Stimulated activated CD8-positive, alpha-beta memory T cell treated with anti-CD3 and anti-CD28 coated beads, Interleukin-7, amount 100 ng/mL, for 4 hours (primary cell): ENCODE measurements at places on chromosomes 5 and 9.
A peak's percentile ranks its signal among the peaks of the same experiment; 100 is the strongest.

- no peak for DNase-seq
These were observed 93.2 kb downstream of the ZNF354C start for GRCh38 chr5:179153341-179153901.

GRCh38 chr5:62475072-62475471 is 62.5 kb downstream of the IPO11 start:
- DNase-seq: no peak

- no peak for DNase-seq
These were observed 150.1 kb downstream of the KDM4C start for GRCh38 chr9:6907772-6908381.

DNA sequence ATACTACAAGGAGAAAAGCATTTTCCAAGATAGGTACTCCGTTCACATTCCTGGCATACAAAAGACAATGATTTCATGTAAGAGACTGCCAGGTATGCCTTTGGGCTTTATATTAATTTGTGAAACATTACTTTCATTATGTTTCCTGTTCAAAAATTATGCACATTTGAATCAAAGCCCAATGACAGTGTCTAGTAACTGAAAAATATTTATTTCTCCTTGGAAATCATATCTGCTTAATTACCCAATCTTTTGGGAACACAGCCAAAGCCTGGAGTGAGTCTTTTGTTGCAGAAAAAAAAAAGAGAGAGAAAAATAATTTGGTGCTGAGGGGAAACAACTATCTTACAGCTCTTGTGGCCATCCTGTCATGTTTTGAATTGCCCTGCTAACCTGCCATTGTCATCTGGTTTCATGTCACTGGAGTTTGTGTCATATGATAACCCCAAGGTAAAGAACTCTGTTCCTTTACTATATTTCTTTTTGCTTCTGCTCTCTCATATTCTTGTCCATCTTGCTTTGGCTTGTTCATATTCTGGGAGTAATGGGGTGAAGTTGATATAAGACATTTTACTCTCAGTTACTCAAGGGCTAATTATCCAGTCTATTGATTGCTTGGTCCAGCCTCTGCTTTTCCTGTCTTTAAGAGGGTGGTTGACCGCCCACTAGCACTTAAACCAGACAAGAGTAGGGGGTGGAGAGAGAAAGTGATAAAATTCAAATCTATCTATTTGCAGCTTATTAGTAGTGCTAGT is 238.3 kb upstream of the NUDT12 start:
- no peak for DNase-seq

DNA sequence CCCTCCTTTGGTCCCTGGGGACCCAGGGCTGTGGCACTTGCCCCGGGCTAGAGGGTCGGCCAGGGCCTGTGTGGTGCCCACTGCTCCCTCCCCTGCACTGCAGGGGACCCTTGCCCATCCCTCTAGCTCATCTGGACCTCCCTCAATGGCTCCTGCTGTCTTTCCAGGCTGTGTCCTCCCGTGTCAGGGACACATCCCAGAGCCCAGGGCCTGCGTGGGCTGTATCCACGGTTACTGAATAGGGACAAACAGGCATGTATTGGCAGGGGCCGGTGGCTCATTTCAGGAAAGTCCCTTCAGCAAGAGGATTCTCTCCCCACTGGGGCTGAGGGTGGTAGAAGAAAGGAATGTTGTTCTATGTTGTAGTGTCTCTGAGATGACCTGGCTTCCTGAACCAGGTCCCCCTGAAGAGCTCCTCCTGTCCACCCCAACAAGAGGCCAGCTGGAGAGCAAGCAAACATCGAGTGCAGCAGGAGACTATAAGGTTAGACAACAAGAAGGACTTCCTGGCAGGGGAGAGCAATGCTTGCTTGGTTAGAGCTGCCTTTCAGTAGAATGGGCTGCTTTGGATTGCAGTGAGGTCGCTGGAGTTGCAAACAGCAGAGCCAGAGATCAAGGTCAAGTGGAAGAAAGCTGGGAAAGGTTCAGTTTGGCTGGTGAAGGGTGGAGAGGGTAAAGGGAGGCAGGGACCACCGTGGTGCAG is 1.0 kb upstream of the CRB2 start:
- no peak for DNase-seq

- DNase-seq: no peak
These were observed 128.3 kb upstream of the C9orf72 start for GRCh38 chr9:27701587-27701986.

DNA sequence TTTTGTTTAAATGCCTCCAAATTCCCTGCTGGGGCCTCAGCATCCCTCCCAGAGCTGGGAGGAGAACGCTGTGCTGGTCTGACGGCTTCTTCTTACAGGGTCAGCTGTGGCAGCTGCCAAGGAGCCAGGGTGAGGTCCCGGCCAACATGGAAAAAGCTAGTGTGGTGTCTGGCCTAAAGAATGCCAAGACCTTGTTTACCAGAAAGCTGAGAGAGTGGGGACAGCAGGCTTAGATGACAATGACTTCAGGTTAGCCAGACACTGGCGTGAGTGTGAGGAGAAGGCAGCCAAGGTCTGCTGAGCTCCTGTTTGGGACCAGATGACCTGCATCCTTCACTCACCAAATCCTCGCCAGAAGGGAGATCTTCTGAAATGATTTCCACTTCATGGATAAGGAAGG is 112.5 kb downstream of the CRB2 start:
- no peak for DNase-seq

GRCh38 chr5:158849219-158849791 is 250.4 kb downstream of the EBF1 start:
- DNase-seq: no peak

DNA sequence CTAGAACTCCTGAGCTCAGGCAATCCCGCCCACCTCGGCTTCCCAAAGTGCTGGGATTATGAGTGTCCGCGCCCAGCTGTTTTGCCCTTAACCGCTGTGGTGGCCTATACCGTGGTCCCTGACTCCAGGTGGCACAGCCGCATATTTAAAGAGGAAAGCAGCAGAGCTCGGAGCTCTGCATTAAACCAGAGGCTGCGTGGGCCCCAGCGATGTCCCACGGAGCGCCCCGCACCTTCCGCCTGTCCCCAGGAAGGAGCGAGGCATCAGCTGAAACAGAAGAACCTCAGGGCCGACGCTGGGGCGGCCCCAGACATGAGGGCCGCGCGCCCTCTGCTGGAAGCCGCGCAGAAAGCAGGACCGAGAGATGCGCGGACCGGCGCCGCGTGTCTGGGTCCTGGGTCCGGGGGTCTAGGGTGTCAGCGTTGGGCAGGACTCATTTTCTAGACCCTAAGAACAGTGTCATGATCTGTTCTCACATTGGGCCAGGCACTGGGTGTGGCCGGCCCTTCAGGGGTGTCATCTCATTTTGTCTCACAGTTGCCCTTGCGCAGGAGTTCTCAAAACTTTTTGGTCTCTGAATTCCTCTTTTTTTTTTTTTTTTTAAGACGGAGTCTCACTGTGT is 37.7 kb downstream of the LAMC3 start:
- peak; percentile 45 for DNase-seq

- no peak for DNase-seq
These were observed 304.3 kb upstream of the MEF2C start for GRCh38 chr5:89187268-89187667.

- DNase-seq: no peak
These were observed 478.3 kb upstream of the ADAMTS16 start for GRCh38 chr5:4661836-4662235.
